ENCODE measurements at places on chromosomes 12 and 14.
A peak's percentile ranks its signal among the peaks of the same experiment; 100 is the strongest.

GRCh38 chr12:4143896-4144295 lies 129.7 kb upstream of the CCND2 start:
- no peak for DNase-seq

GRCh38 chr12:62267480-62267879 lies 7.3 kb downstream of the USP15 start:
- DNase-seq: no peak

DNA sequence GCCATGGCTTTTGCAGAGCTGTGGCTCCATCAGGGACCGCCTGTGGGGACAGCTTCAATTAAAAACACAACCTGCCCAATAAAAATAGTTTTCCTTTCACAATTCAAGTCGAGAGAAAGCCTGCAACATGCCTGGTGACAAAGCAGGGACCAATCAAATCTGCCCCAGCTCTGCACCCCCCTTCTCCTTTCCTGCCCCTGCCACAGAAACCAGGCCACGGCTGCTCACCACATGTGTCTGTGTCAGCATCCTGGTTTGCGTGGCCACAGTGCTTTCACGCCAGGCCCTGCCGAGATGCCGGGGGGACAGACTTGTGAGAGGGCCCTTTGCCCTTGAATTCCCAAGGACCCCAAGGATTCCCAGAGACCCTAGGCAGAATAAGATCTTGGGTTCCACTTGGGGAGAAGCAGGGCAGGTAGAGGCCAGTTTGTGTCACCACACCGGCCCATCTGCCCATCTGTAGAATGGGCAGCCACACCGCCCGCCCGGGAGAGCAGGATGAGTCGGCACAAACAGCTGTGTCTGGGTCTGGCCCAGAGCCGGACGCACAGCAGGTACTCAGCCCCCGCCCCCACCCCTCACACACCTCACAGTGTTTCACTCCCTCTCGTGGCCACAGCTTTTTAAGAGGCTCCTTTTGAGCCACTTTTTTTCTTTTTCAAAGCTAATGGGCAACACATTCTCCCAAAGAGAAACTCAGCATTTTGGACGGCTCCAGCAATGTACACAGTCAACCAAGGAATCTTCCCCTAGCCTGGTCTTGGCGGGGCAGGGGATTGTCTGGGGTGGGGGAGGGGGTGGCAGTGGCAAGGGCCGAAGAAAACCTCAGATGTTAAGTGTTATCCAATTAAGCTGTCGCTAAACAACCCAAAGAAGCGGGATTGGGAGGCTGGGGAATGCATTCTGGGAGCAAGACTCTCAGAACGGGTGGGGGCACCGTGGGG lies 41.5 kb downstream of the BCL11B start:
- no peak for DNase-seq

- DNase-seq: no peak
These were observed 5.8 kb upstream of the OVCH1 start for GRCh38 chr12:29503283-29503682.

DNA sequence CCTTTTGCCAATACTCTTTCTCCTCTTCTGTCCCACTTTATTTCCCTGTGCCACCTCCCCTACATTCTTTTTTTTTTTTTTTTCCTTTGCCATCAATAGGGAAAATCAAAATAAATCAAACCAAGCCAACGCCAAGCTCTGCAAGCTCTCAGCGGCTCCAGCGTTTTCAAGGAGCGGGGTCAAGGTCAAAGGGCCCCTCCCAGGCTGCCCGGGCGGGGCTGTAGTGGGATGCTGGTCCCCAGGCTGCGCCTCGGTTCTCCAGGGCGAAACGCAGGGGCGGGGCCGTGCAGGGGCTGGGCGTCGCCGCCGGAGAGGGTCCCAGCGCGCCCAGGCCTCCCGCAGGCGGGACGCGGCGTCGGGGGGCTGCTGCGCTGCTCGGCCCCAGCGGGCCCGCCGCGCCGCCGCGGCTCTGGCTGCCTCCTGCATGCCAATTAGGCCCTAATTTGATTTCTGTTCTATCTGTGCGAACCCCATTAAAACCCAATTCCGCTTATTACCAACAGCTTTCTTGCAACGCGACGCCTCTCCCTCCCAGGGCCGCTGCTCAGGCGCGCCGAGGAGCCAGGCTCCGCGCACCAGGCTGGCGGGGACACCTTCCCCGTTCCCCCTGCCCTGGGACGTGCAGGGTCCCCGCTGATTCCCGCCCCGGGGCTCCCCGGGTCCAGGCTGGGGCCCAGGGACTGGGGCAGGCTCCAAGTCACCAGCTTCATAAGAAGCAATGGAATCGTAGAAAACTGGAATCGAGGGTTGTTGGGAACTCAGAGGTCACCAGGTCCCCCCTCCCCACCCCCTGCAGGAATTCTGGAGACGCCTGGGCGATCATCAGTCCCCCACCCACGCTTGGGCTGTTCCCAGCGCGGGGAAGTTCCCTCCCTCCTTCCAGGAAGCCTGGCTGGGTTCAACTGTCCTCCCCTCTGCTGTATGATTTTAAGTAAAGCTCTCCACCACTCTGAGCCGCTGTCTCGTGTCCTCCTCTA lies 50.7 kb upstream of the MAP1LC3B2 start:
- no peak for DNase-seq

DNA sequence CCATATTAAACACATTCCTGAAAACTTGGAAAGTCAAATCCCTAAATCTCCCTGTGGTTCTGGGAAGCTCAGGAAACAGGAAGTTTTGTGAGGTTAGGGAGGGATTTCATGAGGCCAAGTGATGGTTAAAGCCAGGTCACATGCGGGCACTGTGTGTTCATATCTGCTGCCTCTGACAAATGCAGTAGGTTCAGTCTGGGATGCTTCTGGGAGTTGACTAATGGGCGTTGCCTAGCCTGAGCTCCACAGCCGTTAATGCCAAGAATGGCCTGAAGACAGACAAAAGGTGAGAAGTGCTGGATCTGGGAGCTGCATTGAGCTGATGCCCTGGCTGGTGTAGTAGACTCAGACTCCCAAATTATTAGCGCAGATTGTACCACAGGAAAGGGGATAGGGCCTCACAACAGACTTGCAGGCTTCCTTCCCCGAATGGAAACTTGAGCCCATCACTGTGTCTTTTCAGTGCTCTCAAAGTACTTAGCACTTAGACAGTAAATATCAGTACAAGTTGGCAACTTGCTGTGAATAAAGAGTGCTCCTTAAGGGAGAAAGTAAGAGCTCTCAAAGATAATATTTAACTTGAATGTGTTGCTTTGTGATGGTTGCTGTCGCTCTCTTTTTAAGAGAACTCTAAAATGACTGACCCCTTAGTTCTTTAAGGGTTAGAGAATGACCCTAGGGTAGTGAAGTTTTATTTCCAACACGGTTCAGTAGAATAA lies 17.3 kb downstream of the GSG1 start:
- no peak for DNase-seq

GRCh38 chr12:91896286-91897024 lies 249.2 kb downstream of the BTG1 start:
- no peak for DNase-seq

GRCh38 chr14:104820669-104821228 lies 19.8 kb downstream of the ZBTB42 start:
- peak; percentile 90 for DNase-seq

- DNase-seq: no peak
These were observed 29.6 kb upstream of the KCNK10 start for GRCh38 chr14:88352698-88353097.

DNA sequence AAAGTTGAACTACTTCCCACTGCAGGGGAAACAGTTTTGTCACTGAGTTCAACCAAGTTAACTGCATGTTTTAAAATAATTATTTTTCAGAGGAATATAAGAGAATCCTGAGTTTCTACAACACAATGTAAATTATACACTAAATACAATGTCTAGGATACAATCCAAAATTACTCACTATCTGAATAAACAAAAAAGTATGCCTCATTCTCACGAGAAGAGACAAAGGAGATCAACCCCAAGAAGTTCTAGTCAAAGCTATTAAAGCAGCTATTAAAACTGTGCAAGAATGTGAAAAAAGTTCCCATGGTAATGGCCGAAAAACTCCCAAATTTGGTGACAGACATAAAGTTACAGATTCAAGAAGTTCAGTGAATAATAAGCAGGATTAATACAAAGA lies 8.8 kb upstream of the KCNK13 start:
- no peak for DNase-seq

DNA sequence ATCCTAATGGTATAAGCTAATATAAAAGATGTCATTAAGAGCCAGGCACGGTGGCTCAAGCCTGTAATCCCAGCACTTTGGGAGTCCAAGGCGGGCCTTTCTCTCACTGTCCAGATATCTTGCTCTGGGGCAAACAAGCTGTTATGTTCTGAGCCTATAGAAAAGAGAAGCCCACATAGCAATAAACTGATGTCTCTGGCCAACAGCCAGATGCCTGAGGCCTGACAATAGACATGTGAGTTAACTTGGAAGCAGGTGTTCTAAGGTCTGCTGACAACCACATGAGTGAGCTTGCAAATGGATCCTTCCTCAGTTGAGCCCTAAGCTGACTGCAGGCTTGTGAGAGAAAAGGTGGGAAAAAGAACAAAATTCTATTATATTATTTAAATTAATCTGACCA lies 25.0 kb downstream of the YAF2 start:
- DNase-seq: no peak

DNA sequence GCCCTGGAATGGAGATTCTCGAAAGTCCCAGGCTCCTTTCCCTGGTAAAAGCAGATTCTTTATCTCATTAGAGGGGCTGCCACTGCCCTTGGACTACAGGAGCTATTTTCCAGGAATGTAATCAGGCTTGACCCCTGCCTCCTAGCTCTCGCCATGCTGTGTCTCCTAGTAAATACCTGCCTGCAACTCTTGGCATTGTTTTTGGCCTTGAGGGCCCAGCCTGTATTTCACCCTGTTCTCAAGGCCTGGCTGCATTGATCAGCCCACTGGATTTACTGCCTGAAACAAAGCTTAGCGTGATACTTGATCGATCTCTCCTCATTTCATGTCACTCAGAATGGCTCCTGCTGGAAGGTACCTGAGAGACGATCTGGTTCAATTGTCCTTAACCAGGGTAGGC lies 273.7 kb downstream of the CACNA1C start:
- DNase-seq: no peak

- no peak for DNase-seq
These were observed 59.4 kb downstream of the MYRFL start for GRCh38 chr12:69884386-69884785.

- no peak for DNase-seq
These were observed 98.2 kb downstream of the ZFP36L1 start for GRCh38 chr14:68694516-68695235.

DNA sequence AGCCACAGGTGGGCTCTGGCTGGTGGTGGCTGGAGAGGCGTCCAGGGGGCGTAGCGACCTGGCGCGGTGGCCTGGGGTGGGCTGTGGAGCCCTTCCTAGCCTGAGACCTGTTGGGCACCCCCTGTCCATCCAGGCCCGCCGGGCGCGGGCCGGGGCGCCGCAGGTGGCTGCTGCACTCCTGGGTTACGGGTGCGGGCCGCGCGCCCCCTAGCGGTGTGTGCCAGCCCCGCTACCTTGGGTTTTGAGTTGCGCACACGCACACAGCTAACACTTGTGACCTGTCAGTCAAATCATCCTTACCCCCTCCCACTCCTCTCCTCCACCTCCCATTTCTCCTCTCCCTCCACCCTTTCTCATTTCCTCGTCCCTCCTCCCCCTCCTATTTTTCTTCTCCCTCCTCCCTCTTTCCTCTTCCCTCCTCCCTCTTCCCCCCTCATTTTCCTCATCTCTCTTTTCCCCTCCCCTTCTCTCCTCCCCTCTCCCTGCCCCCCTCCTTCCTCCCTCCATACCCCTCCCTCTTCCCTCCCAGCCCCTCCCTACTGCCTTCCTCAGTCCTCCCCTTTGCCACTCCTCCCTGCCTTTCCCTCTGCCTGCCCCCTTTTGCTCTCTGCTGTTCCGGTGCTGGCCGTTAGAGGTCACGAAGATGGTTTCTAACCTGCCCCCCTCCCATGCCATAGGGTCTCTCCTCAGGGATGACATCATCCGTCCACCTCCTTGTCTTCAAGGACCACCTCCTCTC lies 2.3 kb downstream of the MEG3 start:
- no peak for DNase-seq

DNA sequence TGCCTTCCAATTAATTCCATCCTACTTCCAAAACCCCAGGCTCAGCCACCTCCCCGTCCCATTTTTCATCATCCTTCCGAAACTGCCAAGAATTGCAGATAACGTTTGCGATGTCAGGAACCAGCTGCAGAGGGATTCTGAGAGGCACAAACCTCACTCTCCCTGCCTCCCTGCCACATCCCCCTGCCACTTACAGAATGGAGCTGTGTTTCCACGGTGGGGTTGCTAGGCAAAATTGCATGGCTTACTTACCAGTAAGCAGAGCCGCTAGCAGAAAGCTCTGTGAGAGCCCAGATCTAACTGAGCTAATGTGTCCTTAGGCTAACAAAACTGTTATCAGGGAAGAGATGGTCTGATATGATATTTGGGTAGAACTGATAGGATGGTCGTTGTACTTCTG lies 127.4 kb downstream of the KCNK10 start:
- no peak for DNase-seq

- DNase-seq: no peak
These were observed 27.6 kb downstream of the EVL start for GRCh38 chr14:100092832-100093231.

DNA sequence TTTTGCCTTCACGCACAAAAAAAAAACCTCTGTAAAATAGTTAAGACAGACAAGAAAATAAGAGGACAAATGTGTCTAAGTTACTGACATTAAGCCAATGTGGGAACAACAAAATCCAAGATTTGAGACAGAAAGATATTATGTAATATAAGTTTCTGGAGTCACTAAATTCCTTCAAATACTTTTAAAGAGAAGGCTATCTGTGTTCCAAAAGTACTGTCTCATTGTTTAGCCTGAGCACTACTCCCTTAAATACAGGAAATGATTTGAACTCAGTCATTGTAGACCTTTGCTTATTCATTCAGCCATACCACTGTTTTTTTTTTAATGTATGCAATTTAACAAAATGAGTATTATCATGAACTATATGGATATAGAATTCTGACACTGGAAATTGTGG lies 82.7 kb upstream of the KITLG start:
- no peak for DNase-seq

GRCh38 chr14:77339407-77339806 lies 18.6 kb downstream of the GSTZ1 start:
- no peak for DNase-seq

GRCh38 chr14:103198131-103199105 lies 75.2 kb downstream of the TNFAIP2 start:
- peak; percentile 72 for DNase-seq

- DNase-seq: no peak
These were observed 594 bp downstream of the ARHGDIB start for GRCh38 chr12:14960548-14961465.

DNA sequence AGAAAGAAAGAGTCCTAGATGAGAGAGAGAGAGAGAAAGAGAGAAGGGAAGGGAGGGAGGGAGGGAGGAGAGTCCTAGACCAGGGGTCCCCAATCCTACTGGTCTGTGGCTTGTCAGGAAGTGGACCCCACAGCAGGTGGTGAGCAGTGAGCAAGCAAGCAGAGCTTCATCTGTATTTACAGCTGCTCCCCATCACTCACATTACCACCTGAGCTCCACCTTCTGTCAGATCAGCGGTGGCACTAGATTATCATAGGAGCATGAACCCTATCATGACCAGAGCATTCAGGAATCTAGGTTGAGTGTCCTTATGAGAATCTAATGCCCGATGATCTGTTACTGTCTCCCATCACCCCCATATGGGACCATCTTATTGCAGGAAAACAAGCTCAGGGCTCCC lies 39.2 kb upstream of the AMN1 start:
- DNase-seq: no peak

- no peak for DNase-seq
These were observed 58.9 kb upstream of the RESF1 start for GRCh38 chr12:31900271-31900670.

Measured in HuH-7.5 (cell line).